ENCODE measurements at places on chromosomes 11 and 22.

DNA sequence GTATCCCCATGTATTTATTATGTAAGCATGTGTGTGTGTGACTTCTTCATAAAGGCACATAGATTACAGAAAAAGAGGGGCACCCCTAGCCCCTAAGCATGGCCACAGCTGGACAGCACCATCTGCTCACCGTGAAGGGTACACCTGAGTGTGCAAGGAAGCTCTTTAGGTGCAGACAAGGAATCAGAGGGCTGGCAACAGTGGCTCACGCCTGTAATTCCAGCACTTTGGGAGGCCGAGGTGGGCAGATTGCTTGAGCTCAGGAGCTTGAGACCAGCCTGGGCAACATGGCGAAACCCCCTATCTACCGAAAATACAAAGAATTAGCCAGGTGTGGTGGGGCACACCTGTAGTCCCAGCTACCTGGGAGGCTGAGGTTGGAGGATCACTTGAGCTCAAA, 56.3 kb downstream of the DGCR2 start:
- no peak for DNase-seq

GRCh38 chr11:34330653-34331052, 27.2 kb downstream of the ABTB2 start:
- no peak for DNase-seq

DNA sequence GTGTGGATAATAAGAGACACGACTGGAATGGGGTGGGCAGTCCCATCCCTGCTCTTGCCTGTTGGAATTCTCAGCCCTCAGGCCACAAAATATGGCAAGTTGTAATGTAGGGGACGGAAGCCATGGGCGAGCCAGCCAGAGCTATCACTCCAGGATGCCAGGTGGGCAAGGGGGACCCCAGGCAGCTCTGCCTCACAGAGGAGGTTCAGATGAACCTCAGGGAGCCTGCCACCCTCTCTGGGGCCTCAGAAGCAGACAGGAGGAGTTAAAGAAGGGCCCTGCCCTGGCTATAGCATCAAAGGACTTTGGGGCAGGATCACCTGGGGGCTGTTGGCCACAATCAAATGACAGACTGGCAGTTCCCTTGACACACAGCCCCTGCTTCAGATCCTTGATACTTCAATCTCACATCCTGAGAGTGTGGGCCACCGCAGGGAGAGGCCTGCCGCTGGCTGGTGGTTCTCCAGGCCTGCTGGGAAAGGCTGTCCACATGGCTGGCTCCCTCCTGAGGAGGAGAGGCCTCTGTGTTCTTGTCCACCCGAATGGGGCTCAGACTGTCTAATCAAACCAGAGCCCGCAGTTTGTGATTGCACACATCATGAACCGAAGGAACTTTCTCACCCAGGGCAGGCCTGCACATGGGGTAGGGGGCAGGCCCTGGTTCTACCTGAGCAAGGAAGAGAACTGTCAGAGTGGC, 31.4 kb downstream of the IGLL1 start:
- DNase-seq = no peak

- DNase-seq = no peak
Measured at GRCh38 chr11:11231763-11232162, 121.3 kb downstream of the CSNK2A3 start.

DNA sequence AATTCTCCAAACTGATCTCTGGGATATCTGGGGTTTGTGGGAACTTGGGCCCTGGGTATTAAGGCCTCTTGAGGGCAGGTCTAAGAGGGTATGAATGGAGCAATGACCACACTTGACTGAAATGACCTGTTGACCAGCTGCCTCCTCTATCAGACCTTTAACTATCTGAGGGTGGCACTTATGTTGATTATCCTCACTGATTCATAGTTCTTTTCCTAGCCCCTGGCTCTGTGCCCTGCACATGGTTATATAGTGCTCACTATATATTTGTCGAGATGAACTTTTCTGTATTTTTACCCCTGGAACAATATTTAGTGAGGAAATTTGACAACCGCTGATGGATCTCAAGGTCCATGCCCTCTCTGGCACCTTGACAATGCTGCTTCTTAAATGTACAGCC, 305.5 kb upstream of the PLET1 start:
- DNase-seq = no peak

DNA sequence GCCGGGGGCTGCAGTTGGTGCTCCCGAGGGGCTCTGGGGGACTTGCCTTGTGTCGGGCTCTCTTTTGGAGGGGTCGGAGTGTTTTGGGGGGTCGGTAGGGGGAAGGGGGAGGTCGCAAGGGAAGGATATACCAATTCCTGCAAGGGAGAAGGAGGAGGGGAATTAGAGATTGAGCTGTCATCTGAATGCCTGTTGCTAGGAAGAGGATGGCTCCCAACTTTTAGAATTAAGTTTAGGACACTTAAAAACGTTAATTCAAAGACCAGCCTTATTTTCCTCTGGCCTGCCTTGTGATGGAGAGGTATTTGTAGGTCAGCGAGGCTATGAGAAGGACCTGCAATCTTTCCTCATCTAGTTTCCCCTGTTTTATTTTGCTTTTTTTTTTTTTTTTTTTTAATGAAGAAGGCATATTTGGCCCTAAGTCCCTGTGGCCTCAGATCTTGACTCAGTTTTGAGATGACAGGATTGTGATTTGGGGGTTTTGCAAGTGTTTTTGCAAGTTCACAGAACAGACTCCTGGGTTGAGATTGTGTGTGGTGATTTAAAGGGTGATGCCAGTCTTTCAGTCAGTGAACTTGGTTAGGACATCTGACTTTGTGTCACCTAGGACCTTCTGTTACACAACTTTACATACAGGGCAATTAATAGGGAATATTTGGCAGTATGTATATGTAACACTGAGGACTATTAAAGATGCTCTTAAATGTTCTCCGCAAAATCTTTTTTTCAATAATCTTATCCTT, 672 bp downstream of the TMEM135 start:
- DNase-seq = no peak

DNA sequence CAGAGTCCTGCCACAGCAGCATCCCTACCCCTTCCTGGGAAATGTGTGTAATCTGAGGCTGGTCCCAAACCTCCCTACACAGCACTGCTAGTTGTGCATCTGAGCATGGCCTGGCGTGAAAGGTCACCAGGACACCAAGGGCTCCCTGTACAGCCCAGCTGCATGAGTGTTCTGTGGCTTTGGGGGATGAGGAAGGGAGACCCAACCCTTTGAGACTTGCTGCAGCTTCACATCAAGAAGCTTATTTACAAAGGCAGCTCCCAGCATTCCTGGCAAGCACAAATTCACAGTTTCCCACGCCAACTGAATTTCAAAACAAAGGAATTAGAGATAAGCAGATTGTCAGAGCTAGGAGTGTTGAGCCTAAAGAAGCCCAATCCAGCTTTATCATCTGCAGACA, 32.2 kb downstream of the CSNK2A3 start:
- no peak for DNase-seq

DNA sequence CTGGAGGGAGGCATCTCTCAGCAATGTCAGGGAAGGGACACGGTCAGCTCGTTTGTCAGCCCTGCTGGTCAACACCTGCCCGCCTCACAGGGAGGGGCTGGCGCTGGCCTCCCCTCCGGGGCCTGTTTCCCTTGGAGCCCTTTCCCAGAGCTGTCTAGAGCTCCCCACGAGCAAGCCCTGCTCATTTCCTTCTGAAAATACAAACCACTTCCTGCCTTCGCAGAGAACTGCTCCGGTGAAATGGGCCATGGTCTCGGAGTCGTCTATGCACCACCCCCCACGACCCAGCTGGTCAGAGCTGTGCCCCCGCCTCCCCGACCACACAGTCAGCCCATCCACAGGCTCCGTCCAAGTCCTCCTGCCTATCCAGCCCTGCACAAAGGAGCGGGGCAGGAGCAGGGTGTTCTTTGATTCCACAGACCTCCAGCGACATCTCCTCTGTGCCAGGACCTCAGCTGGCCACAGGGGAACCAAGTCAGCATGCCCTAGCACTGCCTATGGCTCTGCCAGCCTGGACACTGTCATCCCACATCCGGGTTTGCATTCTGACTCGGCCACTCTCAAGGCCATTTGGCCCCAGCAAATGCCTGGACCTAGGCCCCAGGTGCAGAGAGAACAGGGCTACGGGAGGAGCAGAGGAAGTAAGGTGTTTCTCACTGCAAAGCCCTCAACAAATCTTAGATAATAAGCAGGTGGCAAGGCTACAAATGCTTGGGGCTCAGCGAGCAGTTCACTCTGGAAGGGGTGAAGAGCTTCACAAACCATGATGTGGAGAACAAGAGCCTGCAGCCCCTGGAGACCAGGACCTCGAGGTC, 82.1 kb upstream of the WNT11 start:
- DNase-seq = peak; percentile 26
